ENCODE measurements at places on chromosomes 5 and 9.

- DNase-seq: no peak
Measured at GRCh38 chr5:10073441-10074104, 176.1 kb downstream of the ATPSCKMT start.

GRCh38 chr9:137383081-137383783 is 39.7 kb downstream of the EXD3 start:
- DNase-seq: no peak

GRCh38 chr9:89601306-89601705 is 3.5 kb upstream of the GADD45G start:
- no peak for DNase-seq

GRCh38 chr9:124475158-124475867 is 25.1 kb downstream of the ADGRD2 start:
- no peak for DNase-seq

DNA sequence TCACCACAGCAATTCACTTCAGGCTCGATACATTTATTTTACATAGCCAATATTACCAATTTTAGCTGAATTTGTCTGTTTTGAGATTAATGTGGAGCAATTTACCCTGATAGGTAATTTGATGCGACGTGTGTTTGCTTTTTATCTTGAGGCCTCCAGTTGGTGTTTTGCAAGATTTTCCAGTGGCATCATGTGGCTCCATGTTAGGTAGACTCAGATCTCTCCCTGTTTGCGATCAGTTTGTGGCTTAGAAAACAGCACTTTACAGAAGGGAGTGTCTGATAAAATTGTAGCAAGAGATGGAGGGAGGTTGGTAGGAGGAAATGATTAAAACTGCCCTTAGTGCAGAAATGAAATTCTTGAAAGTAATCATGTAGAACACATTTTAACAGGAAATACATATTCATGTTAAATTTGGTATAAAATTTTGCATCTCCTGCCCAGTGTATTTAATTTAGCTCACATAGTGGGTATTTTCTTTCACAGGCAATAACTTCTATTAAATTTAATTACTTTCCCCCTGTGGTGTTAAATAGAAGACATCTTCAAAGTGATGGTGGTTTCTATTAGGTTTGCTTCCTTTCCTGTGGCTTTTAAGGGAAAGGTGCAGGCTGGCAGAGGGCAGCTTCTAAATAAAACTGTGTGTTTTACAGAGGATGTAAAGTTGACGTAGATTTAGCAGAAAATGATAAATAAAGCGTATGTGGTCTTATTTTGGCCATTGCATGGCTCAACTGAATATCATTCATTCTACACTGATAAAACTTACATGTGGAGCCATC is 135.8 kb downstream of the KDM4C start:
- DNase-seq: no peak

DNA sequence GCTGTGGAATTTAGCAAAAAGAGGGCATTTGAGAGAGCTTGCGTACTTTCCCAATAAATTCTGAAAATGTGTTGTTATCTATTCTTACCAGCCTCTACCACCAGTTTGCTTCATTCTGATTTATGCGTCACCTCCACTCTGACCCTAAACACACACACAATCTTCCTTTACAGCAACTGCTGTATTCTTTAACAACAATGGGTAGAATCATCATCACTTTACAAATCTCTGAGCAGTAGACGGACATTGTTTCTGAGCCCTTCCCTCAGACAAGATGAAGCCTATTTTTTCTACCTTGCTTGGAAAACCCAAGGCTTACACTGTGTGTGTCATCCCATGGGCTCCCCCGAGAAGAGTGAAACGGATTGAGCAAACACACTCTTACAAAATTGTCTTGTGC is 83.1 kb upstream of the RASA1 start:
- DNase-seq: no peak

DNA sequence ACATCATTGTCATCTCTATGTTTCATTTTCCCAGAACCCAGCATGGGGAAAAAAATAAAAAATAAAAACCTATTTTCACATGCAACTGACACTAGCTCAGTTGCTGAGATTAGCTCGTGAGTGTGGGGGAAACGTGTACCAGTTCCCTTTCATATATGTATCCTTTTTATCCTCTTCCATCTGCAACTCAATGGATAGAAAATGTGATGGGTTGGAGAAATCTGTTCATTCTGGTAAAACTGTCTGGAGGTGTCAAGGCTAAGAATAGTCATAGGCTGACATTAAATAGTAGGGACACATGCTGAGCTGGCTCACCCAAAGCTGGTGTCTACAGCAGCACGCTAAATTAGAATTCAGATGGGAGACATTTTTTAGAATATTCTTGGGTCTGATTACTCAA is 519.3 kb downstream of the ELAVL2 start:
- no peak for DNase-seq

- DNase-seq: no peak
Measured at GRCh38 chr5:92775711-92776615, 805.1 kb downstream of the NR2F1-AS1 start.

DNA sequence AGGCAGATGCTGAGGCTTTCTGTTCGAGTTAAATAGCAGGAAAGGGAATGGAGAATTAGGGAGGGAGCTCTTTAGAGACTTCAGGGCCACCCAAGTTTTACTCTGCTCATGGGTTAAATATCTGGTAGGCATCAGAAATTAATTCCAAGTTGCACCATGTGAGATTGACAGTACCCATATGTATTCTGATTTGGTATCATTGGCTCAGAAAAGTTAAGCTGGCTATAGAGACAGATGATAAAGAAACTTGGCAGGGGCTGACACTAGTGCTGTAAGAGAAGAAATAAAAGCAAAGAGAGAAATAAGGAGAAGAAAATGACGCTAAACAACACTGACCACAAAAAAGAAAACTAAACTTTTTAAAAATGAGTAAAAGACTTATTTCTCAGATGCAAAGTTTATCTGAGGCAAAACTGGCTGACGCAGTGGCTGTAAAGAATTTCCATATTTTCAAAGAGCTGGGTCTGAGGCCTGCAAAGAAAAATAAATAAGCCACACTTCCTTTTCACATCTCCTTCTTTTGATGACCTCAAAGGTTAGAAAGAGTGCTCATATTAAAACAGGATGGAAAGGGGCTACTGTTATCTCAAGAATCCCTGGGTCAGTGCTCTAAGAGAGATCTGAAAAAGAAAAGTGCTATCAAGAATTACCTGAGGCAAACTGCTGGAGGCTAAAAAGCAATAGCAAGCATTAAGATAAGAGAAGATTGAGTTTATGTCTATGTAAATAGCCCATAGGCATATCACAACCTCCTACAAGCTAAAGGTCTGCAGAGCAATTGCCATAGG is 399.0 kb upstream of the MEF2C start:
- DNase-seq: no peak

DNA sequence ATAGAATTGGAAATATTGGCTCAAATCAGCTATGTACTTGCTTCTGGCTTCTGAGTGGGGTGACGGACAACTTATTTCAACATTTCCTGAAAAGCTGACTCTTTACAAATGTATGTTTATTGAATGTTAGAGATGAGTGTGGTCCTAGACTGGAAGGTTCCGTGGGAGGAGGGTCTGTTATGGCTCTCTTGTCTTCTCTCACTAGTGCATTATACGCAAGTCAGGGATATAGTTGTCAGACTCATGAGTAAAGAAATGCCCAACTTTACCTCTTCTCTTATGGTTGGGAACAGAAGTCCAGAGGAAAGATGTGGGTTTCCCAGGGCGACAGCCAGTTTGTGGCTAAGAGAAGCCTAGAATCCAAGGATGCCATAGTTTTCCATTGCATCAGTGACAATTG is 839.3 kb upstream of the WWC1 start:
- DNase-seq: no peak

DNA sequence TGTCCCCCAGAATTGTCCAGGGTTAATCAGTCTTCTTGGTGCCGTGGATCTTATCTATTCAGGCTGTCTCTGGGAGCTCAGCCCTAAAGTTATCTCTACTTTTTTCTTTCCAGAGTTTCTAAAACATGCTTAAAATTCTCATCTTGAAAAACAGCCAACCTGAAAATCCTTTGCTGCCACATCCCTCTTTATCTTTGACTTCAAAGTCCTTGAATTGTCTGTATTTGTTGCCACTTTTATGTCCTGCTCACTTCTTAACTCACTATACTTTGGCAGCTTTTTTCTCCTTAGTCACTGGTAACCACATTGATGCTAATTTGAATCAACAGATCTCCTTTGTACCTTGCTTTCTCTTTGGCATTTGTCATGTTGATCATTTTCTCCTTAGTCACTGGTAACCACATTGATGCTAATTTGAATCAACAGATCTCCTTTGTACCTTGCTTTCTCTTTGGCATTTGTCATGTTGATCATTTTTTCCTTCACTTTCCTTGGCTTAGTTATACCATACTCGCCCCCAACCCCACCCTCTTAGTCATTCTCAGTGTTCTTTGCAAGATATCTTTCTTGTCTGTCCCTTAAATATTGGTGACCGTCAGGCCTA is 8.5 kb downstream of the DMXL1 start:
- DNase-seq: no peak

DNA sequence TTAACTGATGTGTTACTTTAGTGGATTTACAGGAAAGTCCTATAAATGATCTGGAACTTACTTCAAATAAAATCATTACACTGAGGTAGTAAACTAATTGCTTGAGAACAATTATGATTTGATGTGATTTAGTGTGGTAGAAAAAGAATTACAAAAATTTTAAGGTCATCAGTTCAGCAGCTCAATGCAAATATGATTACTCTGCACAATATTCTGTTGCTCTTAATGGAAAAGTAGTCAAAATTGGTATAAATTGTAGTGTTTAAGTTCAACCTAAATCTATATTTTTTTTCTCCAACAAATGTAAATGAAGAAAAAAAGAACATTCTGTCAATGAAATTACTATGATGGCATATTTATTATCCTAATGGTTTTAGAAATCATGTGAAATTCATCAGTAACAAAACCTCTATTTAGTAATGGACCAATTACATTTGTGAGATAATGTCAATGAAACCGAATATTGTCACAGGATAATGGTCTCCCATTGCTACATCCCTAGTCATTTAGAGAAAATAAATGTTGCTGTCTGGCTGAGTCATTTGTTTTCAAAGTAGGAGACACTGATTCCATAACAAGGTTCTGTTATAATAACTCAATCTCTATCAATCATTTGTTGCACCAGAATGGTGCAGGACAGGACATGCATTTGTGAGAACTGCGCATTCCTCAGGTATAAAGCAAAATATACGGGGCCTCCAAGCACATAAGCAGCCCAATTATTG is 177.1 kb downstream of the NFIB start:
- DNase-seq: no peak

DNA sequence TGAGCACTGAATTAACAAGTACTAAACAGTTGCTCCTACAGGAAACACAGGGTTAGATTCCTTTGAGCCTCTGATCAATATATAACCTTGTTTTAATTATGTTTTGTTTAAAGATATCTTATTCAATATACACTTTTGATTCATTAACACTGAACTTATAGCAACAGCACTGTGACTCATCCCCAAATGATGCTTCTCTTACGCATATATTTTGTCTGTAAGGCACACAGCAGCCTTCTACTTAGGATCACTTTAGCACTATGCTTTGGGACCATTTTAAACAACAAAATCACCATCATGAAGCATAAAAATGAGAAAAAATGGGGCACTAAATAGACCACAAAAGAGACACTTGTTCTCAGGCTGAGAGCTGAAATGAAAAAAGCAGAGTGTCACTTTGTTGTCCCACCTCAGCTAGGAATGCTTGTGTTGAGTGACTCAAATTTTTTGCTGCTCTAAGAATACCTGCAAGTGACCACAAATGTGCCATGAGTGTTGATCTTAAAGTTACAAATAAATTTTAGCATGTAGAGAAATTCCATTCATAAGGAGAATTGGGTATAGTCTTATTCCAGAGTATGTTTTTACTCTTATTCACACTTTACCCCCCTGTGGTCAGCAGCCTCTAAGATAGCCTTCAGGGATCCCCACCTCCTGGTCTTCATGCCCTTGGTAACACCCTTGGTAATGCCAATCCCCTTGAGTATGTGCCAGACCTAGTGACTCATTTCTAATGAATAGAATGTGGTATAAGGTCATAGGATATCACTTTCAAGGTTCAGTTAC is 252.7 kb upstream of the IL12B start:
- no peak for DNase-seq

Measured in CD8-positive, alpha-beta memory T cell (primary cell).